ENCODE measurements at places on chromosomes 5 and 9.
A peak's percentile ranks its signal among the peaks of the same experiment; 100 is the strongest.

GRCh38 chr9:69809304-69809863 lies 11.2 kb upstream of the CFAP95 start:
- peak; percentile 83 for DNase-seq

DNA sequence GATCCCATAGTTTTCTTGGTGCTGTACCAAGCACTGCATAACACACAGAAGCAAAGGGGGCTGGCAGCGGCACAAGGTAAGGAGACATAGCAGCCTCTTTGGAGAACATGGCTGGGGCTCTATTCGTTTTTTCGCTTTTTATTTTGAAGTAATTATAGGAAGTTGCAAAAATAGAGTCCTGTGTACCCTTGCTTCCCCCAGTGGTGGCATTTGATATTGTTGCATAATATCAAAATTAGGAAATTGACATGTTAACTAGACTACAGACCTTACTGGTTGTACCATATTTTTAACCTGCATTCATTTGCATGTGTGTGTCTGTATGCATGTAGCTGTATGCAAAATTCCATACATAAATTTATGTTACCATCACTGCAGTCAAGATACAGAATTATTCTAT lies 6.6 kb upstream of the UBQLN1 start:
- peak; percentile 30 for DNase-seq

GRCh38 chr9:69746859-69747560 lies 12.8 kb downstream of the PTAR1 start:
- DNase-seq: no peak

GRCh38 chr5:153671653-153672346 lies 181.3 kb downstream of the GRIA1 start:
- DNase-seq: no peak

GRCh38 chr9:128068386-128069205 lies 564 bp downstream of the SLC25A25 start:
- peak; percentile 30 for DNase-seq

- DNase-seq: no peak
Observed at GRCh38 chr9:81969971-81970370, 18.6 kb upstream of the SPATA31D1 start.

DNA sequence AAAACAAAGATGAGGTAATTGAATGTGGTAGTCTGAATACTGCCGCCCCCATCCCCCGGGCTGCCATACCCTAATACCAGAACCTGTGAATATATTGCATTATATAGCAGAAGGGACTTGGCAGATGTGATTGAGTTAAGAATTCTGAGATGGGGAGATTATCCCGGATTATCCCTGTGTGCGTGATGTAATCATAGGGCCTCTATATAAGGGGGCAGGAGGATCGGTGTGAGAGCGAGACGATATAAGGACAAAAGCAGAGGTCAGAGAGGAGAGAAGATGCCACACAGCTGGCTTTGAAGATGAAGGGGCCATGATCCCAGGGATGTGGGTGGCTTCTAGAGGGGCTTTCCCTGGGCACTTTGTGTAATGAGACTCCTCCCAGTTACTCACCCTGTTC lies 101.7 kb upstream of the TLE1 start:
- DNase-seq: no peak

DNA sequence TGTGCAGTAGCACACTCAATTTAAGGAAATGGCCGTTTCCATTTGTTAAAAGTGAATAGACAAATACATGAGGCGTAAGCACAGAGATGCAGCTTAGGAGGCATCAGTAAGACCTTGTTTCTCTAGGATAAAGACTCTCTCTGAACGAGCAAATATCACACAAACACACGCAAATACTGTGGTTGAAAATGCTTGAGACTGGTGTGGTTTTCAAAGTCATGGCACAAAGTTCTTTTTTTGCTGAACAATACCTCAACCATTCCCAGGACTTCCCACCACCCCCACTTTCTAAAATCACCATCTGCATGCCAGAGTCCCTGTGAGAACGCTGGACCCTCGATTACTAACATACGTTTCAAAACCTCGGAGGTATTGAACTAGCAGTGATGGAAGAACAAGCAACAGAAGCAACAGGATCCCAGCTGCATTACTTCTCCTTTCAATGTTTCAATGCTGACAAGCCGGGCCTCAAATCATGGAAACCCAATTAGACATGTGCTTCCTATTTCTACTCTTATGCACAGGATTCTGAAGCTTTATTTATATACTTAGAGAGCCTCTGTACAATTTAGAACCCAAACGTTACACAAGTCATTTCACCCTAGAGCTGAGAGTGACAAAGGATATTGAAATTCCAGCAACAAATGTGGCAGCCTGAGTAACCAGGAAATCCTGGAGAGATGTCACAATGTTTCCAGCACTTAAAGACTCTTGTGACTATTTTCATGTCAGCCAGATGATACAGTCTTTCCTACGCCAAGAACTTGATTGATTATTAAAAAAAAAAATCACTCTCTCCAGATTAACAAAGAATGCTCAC lies 63.9 kb downstream of the CDC14B start:
- DNase-seq: no peak

- DNase-seq: peak; percentile 20
Observed at GRCh38 chr5:96146675-96147074, 185.0 kb upstream of the ELL2 start.

DNA sequence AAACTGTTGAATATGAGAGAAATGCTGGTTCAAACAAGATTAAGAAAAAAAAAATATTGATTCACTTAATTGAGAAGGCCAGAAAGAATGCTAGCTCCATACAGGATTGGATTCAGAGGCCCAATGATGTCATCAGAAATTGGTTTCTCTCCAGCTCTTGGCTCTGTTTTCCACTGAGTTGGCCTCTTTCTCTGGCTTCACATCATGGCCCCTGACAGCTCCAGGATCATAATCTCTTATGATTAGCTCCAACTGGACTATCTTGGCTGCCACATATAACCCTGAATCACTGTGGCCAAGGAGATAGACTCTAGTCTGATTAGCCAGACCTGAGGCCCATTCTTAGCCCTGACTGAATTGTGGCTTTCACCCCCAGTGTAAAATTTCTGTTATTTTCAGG lies 244.7 kb upstream of the GRAMD2B start:
- no peak for DNase-seq

DNA sequence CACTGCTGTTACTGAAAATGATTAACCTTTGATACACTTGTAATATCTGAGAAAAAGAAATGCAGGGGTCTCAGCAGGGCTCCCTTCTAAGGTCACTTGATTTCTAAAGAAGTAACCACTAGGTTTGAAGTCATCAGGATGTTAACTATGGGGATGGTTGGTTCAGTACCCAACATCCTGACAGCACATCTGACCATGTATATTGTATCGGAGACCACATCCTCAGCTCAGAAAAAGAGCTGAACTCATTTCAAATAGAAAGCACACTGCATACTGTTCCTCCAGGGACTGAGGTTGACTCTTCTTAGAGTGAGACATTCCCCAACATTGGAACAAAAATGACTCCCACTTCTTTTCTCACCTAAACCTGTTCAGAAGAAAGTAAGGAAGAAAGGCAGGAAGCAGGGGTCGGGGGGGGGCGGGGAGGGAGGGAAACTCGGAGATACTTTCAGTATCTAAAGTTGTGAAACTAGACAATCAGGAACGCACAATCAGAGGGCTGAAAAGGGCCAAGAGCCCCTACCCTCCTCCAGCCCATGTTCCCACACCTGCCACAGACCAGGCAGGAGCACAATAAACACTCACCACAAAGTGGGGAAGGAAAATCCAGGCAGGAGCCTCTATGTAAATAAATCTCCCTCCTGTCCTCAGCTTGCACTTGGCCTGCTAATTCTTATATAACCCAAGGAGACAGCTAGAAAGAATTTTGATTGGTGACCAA lies 730 bp upstream of the GZMA start:
- DNase-seq: no peak

DNA sequence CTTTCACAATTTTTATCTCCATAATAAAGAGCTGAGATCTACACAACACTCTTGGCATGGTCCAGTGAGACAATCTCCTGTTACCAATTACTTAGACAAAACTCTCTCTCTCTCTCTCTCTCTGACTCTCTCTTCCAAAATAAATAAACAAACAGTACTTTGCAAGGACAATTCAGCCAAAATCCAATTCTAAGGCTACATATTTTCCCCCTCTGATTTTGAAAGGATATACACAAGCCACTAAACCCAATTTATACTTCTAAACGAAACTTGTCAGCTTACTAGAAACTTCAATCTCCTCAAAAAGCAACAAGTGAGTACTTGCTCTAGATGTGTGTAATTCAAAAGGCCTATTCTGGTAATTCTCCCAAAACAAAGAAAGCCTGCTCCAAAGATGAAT lies 26.3 kb upstream of the TNPO1 start:
- DNase-seq: no peak

- DNase-seq: no peak
Observed at GRCh38 chr5:80357671-80358070, 37.9 kb downstream of the SPZ1 start.

GRCh38 chr5:72107131-72107900 lies at the start of gene MAP1B:
Gene MAP1B, plus strand, starts transcription at chr5:72107475. Its CDS starts 57 bp downstream, at chr5:72107532.
- no peak for DNase-seq

DNA sequence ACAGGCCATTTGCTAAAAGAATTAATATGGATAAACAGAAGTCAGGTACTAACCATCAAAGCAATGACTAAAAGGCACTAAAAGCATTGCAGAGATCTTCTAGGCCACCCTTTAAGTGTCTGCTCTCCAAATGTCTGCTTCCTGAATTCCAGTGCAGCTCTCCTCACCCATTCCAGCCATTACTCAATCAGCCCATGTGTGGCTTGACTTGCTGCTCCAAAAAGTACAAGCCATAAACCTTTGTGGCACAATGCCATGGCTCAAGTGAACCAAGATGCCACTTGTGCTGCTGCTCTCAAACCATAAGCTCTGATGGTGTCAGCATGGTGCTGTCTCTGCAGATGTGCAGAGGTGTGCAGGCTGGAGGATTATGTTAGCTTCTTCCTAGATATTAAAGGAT lies 290.2 kb upstream of the POU5F2 start:
- DNase-seq: no peak

- no peak for DNase-seq
Observed at GRCh38 chr5:8048920-8049319, 180.0 kb downstream of the MTRR start.

DNA sequence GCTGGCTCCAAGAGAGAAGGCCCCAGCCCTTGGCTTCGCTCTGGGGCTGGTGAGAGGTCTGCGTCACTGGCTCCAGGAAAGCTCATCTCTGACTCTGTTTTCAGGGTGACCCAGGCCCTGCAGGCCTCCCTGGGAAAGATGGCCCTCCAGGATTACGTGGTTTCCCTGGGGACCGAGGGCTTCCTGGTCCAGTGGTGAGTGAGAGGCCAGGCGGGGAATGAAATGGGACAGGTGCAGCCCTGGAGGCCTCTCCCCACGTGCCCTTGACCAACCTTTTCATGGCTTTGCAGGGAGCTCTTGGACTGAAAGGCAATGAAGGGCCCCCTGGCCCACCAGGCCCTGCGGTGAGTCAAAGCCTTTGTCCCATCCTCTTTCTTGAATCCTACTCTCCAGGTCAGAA lies 75.7 kb upstream of the FCN2 start:
- DNase-seq: no peak

DNA sequence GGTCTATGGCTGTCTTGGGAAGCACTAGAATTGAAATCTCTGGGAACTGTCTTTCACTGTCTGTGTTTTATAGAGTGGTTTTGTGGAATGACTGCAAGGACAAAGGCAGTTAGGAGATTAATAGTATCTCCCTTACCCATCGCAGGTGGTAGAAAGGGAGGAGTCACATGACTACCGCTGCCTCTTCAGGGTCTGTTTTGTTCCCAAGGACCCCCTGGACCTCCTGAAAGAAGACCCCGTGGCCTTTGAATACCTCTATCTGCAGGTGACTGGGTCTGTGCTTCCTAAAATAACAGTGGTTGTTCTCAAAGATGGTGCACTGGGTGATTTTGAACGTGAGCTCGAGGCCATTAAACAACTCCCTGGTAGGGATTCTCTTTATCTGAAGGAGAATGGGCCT lies 22.8 kb upstream of the TRMT10B start:
- no peak for DNase-seq

DNA sequence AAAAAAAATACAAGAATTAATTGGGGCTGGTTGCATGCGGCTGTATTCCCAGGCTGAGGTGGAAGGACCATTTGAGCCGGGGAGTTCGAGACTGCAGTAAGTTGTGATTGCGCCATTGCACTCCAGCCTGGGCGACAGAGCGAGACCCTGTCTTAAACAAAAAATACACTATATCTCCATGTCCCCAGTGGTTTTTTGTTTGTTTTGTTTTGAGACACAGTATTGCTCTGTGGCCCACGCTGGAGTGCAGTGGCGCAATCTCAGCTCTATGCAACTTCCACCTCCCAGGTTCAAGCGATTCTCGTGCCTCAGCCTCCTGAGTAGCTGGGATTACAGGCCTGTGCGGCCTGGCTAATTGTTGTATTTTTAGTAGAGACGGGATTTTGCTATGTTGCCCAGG lies 1.2 kb downstream of the COQ4 start:
- no peak for DNase-seq

DNA sequence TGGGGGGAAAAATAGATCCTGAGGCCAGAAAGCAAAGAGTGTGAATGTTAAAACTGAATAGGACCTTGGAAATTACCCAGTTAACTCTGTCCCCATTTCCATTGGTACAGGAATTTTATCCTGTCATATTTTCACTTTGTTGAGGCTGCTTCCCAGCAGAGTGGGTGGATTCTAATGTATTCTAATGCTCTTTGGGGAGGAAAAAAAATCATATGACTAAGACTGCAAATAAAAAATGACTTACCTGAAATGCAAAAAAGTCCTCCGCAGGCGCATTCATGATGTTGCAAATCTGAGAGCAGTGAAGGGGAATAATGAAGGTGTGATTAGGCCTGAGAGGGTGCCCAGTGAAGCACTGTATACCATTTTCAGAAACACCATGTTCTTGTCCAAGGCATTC lies 41.2 kb downstream of the PDE6A start:
- DNase-seq: no peak

GRCh38 chr5:127707209-127707608 lies 4.0 kb downstream of the CCDC192 start:
- DNase-seq: no peak

- no peak for DNase-seq
Observed at GRCh38 chr9:95009459-95009858, 283.0 kb downstream of the AOPEP start.

DNA sequence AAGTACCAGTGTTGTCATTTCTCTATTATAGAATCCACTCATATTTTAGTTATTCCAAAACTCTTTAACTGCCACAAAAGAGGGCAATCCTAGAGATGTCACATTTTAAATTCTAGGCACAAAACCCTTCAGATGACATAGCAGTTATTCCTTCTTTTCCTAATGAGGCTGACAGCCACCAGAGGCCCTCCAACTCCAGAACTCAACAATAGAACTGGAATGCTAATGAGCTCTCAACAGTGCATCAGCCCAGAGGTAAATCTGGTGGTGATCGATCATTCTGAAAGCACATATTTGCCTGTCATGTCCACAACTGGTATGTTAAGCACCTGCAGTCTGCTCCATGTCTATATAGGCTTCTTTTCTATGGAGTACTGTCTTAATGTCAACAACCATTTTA lies 40.2 kb upstream of the RAB3C start:
- DNase-seq: no peak

GRCh38 chr5:63011158-63011557 lies 432.5 kb downstream of the LRRC70 start:
- no peak for DNase-seq

DNA sequence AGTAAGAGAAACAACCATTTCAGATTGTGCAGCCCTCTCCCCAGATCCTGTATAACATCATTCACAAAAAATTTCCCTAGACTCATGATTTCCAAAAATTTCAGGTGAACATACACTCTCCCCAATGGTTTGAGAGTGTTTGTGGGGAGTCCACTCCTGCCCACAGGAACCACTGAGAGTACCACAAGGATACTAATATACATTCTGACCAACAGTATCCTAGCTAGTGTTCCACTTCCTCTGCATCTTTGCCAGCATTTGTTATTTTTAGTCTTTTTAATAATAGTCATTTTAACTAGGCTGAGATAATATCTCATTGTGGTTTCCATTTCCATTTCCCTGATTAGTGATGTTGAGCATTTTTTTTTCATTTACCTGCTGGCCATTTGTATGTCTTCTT lies 155.4 kb downstream of the DTWD2 start:
- no peak for DNase-seq

Data from KBM-7 (cell line).